Activated CD4-positive, alpha-beta T cell treated with anti-CD3 and anti-CD28 coated beads, Interleukin-2, Interleukin-4, amounts not matched to agents 100 ng/mL and 50 ng/mL, durations not matched to agents 16 hours and 8 hours (primary cell): ENCODE measurements at places on chromosomes 4 and X.

GRCh38 chr4:2220016-2220630, 21.8 kb downstream of the HAUS3 start:
- peak; percentile 75 for DNase-seq

- DNase-seq: no peak
Observed at GRCh38 chrX:9878146-9878820, 88.9 kb upstream of the CLDN34 start.

DNA sequence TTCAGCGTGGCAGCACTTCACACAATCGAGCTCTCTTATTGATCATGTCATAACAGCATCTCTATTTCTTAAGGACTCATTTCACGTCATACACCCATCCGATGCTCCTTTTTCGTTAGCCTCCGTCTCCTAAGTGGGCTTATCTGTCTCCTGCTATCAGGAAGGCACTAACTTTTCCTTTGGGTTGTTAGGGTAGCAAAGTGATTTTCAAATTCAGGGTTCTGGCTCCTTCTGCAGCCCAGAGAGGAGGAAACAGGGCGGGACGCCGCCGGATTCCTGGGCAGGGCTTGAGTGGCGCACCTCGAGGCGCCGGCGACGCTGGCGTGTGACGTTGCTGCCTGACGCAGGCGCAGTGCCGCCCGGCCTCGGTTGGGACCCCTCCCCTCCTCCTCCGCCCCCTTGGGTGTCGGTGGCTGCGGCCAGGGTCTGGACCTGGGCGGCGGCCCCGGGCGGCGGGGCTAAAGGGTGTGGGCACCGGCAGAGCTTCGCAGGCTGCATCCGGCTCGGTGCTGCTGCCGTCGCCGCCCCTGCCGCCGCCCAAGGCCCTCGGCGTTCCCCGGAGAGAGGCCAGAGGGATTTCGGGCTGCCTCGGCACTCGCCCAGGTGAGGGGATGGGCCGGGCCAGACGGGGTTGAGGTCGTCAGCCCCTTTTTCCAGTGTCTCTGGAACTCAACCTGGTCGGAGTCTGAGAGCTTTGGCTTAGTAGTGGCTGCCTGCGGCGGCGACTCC, at the start of gene BLTP1:
TSS of gene BLTP1 (plus strand) at position 350 of the 729 bp plus-strand sequence. CDS start 18,317 bp downstream, outside the sequence.
- peak; percentile 88 for DNase-seq

DNA sequence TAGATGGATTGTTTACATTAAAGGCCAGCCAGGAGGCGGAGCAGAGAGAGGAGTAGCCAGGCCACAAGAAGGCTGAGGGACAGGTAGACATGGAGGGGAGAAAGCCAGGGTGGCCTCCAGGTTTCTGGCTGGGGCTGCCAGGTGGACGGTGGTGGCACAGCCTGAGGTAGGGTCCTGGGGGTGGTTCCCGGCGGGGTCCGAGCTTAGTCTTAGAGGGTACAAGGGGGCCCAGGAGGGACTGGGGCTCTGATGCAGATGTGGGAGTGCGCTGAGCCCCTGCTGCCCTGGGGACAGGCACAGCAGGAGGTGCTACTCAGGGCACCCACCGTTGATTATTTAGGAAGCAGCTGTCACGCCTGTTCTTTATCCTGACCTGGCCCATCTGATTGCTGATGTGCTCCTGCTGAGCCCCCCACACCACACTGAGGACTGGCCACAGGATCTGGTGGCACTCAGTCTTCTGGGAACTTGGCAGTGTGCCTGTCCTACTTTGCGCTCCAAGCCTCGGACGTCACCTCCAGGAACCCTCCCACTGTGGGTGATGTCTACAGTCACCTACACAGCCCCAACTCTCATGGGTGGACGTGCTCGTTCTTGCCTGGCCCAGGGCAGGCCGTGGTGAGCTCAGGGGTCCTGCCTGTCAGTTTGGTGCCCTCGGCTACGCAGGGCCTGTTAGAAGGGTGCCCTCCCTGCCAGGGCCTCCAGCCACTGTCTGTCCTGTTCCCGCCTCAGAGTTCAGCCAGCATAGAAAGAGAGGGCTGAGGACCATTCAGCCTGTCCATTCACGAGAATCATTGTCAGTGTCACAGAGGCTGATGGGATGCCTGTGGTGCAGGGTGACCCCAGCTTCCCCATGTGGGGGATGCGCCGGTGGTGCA, 12.0 kb downstream of the WFS1 start:
- DNase-seq: no peak

- DNase-seq: no peak
Observed at GRCh38 chr4:53098681-53099121, 236.6 kb downstream of the RASL11B start.

DNA sequence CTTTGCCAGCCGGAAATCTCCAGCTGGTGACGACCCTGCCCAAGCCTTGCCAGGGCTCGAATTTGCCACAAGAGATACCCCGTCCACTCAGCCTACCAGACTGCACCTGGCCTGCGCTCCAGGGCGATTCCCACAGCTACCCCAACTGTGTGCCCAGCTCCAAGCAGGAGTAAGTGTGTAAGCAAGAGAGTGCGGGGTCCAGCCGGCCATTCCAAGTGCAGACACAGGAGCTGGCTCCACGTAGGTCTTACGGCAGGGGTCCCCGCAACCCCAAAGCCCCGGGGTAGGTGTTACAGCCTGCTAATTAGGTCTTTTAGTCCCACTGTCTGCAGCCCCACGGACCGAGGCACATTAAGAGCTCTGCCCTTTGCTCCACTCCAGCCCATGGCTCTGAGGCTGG, 1305.2 kb downstream of the ARAP2 start:
- DNase-seq: no peak

DNA sequence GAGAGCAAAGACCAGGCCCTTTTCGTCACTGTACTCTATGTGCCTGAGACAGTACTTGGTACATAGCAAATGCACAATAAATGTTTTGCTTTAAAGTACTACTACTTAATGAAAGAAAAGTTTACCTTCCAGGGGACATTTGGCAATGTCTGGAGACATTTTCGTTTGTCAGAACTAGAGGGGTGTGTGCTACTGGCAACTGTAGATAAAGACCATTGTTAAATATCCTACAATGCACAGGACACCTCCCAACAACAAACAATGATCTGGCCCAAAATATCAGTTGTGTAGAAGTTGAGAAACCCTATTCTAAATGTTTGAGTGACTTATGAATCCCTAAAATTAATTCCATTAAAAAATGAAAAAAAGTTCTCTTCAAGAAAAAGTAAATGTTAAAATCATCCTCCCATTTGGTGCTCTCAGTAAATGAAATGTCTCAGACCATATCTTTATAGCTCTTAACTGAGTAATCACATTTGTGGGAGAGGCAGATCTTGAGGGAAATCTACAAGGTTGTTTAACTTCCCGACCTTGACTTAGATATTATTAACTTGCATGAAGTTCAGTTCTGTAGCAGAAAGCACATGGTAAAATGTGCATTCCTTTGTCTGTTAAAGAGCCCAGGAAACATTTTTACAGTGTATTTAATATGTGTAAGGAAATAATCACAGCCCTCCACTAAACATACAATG, 18.5 kb downstream of the EGFL6 start:
- no peak for DNase-seq

- DNase-seq: no peak
Observed at GRCh38 chr4:73438582-73439215, 2.7 kb downstream of the AFP start.
